ENCODE measurements at places on chromosomes 7 and 10.
A peak's percentile ranks its signal among the peaks of the same experiment; 100 is the strongest.

DNA sequence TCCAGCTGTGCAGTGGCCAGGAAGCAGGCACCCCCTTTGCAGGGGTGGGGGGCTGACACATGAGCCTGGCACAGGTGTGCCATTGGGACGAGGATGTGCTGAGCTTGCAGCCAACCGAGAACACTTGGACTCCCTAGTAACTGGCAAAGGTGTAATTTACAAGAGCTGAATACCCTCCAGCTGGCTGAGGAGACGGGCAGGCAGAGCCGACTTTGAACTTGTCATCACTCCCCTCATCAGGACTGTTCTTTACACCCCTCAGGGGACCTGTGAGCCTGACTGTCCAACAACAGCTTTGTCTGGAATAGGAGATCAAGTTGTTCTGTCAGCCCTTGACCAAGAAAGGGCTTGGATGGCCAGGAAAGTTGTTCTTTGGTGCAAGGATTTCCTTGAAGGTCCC is 61.2 kb downstream of the CDH23 start:
- H3K4me3 ChIP-seq: no peak overlapping the region
- H3K36me3 ChIP-seq: no peaks in the 10 kb centered on the region
- DNase-seq: no peak

DNA sequence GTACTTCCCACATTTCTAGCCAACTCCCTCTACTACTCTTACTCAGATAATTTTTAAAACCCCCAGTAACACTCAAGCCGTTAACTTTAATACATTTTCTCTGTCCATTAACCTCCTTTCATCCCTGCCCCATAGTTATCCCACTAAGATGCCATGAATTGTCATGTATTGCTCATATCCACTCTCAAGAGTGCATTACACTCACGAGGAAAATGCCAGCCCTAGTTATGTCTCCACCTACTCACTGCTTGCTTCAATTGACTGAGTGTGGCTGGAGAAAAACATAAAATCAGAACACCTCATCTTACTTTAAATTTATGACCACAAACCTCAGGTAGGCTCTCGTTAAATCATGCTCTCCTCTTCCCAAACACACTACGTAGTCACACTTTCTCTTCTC is 324.1 kb upstream of the NPSR1 start:
- no peak overlapping the region for H3K4me3 ChIP-seq
- DNase-seq: no peak
- H3K27me3 ChIP-seq: no peaks in the 10 kb centered on the region
- no peaks in the 10 kb centered on the region for H3K4me1 ChIP-seq
- H3K27ac ChIP-seq: no peak overlapping the region
- no peaks in the 10 kb centered on the region for H3K36me3 ChIP-seq

GRCh38 chr10:28367929-28368484 is 65.1 kb upstream of the MPP7 start:
- no peak overlapping the region for H3K27ac ChIP-seq
- H3K4me3 ChIP-seq: no peak overlapping the region
- H3K27me3 ChIP-seq: no peaks in the 10 kb centered on the region
- no peaks in the 10 kb centered on the region for H3K4me1 ChIP-seq

- H3K27me3 ChIP-seq: no peaks in the 10 kb centered on the region
- no peak for DNase-seq
- H3K4me1 ChIP-seq: no peaks in the 10 kb centered on the region
- no peaks in the 10 kb centered on the region for H3K36me3 ChIP-seq
These were observed 293.4 kb upstream of the DKK1 start for GRCh38 chr10:52020702-52021101.

GRCh38 chr10:77586719-77587415 is 50.7 kb downstream of the KCNMA1 start:
- no peak overlapping the region for H3K4me3 ChIP-seq
- no peaks in the 10 kb centered on the region for H3K27me3 ChIP-seq

DNA sequence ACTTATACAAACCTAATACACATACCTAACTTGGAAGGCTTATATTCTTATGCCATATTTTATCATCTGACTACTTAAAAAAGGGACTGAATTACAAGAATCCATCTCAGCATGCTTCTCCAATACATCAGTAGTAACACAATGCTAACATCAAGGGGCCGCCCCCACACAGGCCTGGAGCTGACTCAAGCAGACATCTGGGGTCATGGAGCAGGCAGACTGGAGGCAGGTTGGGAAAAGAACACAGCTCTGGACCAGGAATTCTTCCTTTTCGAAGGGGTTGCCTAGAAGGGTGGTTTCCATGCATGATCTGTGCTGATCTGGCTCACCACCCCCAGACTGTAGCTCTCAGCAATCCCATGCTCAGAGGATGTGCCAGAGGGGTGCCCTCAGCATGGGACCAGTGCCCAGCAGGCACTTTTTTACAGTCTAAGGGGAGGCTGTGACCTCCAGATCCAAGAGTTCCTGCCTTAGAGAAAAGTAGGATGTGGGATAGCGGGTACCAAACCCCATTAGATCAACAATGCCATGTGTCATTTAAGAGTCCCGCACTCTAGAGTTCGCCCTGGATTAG is 26.1 kb upstream of the DUSP5 start:
- no peak for DNase-seq
- no peaks in the 10 kb centered on the region for H3K27me3 ChIP-seq
- no peaks in the 10 kb centered on the region for H3K36me3 ChIP-seq
- no peak overlapping the region for H3K4me3 ChIP-seq
- H3K4me1 ChIP-seq: no peaks in the 10 kb centered on the region

GRCh38 chr10:115164220-115164619 is 71.1 kb downstream of the ATRNL1 start:
- H3K4me3 ChIP-seq: no peak overlapping the region
- H3K27me3 ChIP-seq: no peaks in the 10 kb centered on the region
- H3K27ac ChIP-seq: no peak overlapping the region
- H3K4me1 ChIP-seq: no peaks in the 10 kb centered on the region

- no peaks in the 10 kb centered on the region for H3K4me1 ChIP-seq
- DNase-seq: no peak
- H3K4me3 ChIP-seq: no peak overlapping the region
- H3K27ac ChIP-seq: no peak overlapping the region
- H3K36me3 ChIP-seq: no peaks in the 10 kb centered on the region
These were observed 269.8 kb downstream of the SKAP2 start for GRCh38 chr7:26594553-26594952.

- no peak for DNase-seq
- H3K4me3 ChIP-seq: no peak overlapping the region
- H3K27me3 ChIP-seq: no peaks in the 10 kb centered on the region
- H3K27ac ChIP-seq: peak overlapping the region; percentile 36
- no peaks in the 10 kb centered on the region for H3K36me3 ChIP-seq
These were observed 82.8 kb upstream of the FGFR2 start for GRCh38 chr10:121680879-121681655.

GRCh38 chr10:131789516-131789915 is 111.3 kb upstream of the PPP2R2D start:
- no peaks in the 10 kb centered on the region for H3K4me1 ChIP-seq
- H3K4me3 ChIP-seq: no peak overlapping the region
- H3K27ac ChIP-seq: no peak overlapping the region
- no peak for DNase-seq
- H3K36me3 ChIP-seq: no peaks in the 10 kb centered on the region

- no peak overlapping the region for H3K27ac ChIP-seq
- no peaks in the 10 kb centered on the region for H3K36me3 ChIP-seq
- H3K4me1 ChIP-seq: no peaks in the 10 kb centered on the region
- no peaks in the 10 kb centered on the region for H3K27me3 ChIP-seq
These were observed 135.0 kb downstream of the STRA8 start for GRCh38 chr7:135368416-135369186.

GRCh38 chr10:110746969-110747608 is 103.0 kb downstream of the RBM20 start:
- H3K4me3 ChIP-seq: no peak overlapping the region
- H3K4me1 ChIP-seq: no peaks in the 10 kb centered on the region
- H3K27me3 ChIP-seq: no peaks in the 10 kb centered on the region
- DNase-seq: no peak

DNA sequence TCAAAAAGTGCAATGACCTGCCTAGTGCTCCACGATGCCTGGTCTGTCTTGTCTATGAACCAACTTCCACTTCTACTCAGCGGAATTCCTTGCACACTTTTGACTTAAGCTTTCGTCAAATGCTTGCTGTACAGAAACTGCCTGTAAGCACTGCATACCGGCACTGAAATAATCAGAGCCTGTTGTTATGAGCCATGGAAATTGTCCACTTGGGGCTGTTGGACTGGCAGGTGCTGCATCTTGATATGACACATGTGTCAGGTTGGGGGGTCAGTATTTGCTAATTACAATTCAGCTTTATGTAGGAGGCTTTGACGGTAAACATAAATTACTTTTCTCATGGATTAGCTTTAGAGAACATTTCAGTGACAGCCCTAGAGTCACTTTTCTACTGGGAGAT is 32.0 kb upstream of the KLF6 start:
- H3K27ac ChIP-seq: no peak overlapping the region
- H3K4me3 ChIP-seq: no peak overlapping the region
- H3K27me3 ChIP-seq: no peaks in the 10 kb centered on the region
- H3K4me1 ChIP-seq: no peaks in the 10 kb centered on the region

GRCh38 chr7:123844712-123845219 is at the start of gene HYAL4:
TSS of gene HYAL4 (plus strand) at chr7:123845169. CDS start at chr7:123868274, 23,105 bp downstream.
- H3K27me3 ChIP-seq: no peaks in the 10 kb centered on the region
- no peak within 1 kb of the TSS for H3K4me3 ChIP-seq
- no peak within 1 kb of the TSS for H3K27ac ChIP-seq
- DNase-seq: no peak
- no peaks in the 10 kb centered on the region for H3K36me3 ChIP-seq

DNA sequence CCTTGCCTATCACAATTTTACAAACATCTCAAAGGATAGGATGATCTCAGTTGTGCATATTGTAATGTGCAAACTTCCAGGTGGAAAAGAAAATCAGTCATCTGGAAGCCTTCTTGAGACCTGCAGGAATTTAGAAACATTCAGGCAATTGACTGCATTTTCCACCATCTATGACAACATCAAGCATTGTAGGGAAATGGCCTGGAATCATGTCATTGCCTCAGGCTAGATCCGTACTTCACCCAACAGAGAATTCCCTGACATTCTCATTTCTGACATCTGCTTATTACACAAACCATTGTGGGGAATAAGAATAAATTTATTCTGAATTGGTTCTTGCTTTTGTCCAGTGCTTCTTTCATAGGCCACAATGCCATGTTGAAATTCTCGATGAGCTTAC is 124.9 kb upstream of the NPVF start:
- no peaks in the 10 kb centered on the region for H3K27me3 ChIP-seq
- no peak for DNase-seq
- no peak overlapping the region for H3K4me3 ChIP-seq
- no peaks in the 10 kb centered on the region for H3K36me3 ChIP-seq

DNA sequence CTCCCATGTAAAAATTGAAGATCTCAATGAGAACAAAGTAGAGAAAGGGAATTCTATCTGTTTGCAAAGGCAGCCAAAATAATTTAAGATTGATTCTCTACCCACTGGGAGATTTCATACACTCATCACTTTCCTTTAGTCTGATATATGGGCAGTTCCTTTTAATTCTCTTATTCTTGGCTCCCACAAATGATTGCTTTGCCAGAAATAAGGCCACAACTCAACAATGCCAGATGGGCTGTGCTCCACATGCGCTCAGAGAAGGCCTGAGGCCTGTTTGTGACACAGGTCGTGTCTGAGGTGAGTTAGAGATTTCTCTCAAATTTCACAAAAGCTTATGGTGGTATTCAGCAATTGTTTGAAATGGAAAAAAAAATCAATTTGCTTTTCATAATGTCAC is 501.9 kb upstream of the SEMA3D start:
- DNase-seq: no peak
- no peak overlapping the region for H3K27ac ChIP-seq
- H3K36me3 ChIP-seq: no peaks in the 10 kb centered on the region
- H3K27me3 ChIP-seq: no peaks in the 10 kb centered on the region
- no peaks in the 10 kb centered on the region for H3K4me1 ChIP-seq

GRCh38 chr10:58157076-58157766 is 110.5 kb downstream of the IPMK start:
- H3K27ac ChIP-seq: no peak overlapping the region
- H3K36me3 ChIP-seq: no peaks in the 10 kb centered on the region
- H3K4me1 ChIP-seq: no peaks in the 10 kb centered on the region
- H3K27me3 ChIP-seq: no peaks in the 10 kb centered on the region
- no peak overlapping the region for H3K4me3 ChIP-seq

GRCh38 chr10:34489411-34489810 is 325.7 kb downstream of the PARD3 start:
- no peaks in the 10 kb centered on the region for H3K27me3 ChIP-seq
- H3K4me1 ChIP-seq: no peaks in the 10 kb centered on the region
- no peak for DNase-seq
- no peaks in the 10 kb centered on the region for H3K36me3 ChIP-seq

DNA sequence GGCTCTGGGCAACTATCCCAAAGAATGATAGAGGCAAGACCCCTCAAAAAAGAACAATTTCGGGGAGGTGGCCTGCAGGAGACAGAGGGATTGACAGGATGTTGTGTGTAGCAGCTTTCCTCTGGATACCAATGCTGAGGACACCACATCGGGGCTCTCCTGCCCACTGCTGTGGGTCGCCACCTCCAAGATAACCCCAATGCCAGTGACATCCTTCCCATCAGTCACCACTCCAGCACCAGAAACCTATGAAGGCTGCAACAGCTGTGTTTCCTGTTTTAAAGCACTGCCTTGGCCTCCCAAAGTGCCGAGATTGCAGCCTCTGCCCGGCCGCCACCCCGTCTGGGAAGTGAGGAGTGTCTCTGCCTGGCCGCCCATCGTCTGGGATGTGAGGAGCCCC is 17.6 kb downstream of the ARHGAP19 start:
- H3K36me3 ChIP-seq: no peaks in the 10 kb centered on the region
- H3K4me3 ChIP-seq: no peak overlapping the region
- no peaks in the 10 kb centered on the region for H3K27me3 ChIP-seq
- DNase-seq: no peak

DNA sequence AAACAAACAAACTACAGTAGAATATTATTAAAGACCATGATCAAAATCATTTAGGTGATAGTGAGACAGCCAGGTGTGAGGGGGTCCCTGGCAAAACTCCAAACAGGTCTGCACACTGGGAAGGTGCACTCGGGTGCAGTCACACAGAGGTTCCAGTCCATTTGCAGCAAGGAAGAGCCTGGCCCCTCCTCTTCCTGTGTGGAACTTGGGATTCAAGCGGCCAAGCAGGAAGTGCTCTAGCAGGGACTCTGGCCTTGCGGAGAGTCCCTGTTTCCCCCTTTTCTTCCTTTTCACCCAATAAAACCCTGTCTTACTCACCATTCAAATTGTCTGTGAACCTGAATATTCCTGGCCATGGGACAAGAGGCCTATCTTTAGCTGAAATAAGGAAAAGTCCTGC is 181.8 kb downstream of the LRRTM3 start:
- H3K36me3 ChIP-seq: no peaks in the 10 kb centered on the region
- DNase-seq: no peak
- no peaks in the 10 kb centered on the region for H3K27me3 ChIP-seq
- no peak overlapping the region for H3K27ac ChIP-seq
- H3K4me3 ChIP-seq: no peak overlapping the region
- H3K4me1 ChIP-seq: no peaks in the 10 kb centered on the region

- no peaks in the 10 kb centered on the region for H3K36me3 ChIP-seq
- no peaks in the 10 kb centered on the region for H3K4me1 ChIP-seq
- no peak for DNase-seq
- H3K4me3 ChIP-seq: no peak overlapping the region
- H3K27me3 ChIP-seq: no peaks in the 10 kb centered on the region
These were observed 58.3 kb downstream of the CDH23 start for GRCh38 chr10:71455035-71455434.

- DNase-seq: no peak
- no peak overlapping the region for H3K4me3 ChIP-seq
- no peaks in the 10 kb centered on the region for H3K4me1 ChIP-seq
- H3K27ac ChIP-seq: no peak overlapping the region
- no peaks in the 10 kb centered on the region for H3K36me3 ChIP-seq
These were observed 12.1 kb upstream of the GRIFIN start for GRCh38 chr7:2488272-2488645.

GRCh38 chr7:138151731-138152577 is 75.7 kb downstream of the AKR1D1 start:
- DNase-seq: no peak
- no peaks in the 10 kb centered on the region for H3K4me1 ChIP-seq
- H3K27ac ChIP-seq: no peak overlapping the region
- no peaks in the 10 kb centered on the region for H3K36me3 ChIP-seq
- no peak overlapping the region for H3K4me3 ChIP-seq
- no peaks in the 10 kb centered on the region for H3K27me3 ChIP-seq
